B cell (primary cell): ENCODE measurements at places on chromosomes 16 and 17.
A peak's percentile ranks its signal among the peaks of the same experiment; 100 is the strongest.

- peak; percentile 77 for DNase-seq
These were observed 14.4 kb downstream of the NDUFAF8 start for GRCh38 chr17:81253358-81254131.

GRCh38 chr16:4323071-4323844 lies 7.4 kb downstream of the GLIS2 start:
- DNase-seq: no peak

GRCh38 chr17:6021627-6022026 lies 48.6 kb upstream of the WSCD1 start:
- DNase-seq: no peak

DNA sequence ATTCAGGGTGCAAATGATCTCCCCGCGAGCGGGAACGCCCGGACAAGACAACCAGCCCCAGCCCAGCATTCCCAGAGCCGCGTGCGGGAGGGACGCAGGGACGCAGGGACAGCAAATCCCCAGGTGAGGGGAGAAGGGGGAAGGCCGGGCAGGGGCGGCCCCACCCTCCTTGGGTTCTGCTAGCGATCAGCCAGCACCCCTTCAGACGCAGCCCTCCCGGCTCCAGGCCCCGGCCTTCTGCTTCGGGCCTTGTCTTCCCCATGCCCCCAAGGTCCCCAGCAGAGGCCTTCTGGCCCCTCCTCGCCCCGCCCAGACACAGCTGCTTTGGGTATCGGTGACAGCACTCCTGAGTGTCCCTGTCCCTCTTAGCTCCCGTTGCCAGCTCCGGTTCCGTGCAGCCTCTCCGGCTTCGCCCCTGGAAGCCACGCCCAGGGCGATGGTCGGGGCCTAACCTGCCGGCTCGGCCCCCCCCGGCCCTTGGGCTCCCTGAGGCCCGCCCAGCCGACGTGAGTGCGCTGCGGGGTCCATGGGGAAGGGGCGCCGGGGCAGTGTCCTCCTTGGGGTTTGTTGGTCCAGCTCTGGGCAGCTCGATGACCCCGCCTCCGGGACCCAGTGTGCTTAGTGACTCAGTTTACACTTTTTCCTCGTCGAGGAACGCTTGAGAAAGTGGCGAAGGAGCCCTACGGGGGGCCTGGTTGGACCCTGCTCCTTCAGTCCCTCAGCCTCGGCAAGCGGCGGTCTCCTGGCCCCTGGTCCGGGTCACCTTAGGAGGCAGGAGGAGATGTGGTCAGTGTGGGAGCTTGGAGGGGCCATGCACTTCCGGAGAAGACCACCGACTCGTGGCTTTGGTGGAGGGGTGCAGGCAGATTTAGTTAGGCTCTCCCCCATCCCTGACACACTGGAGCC lies 50.5 kb upstream of the AMZ2 start:
- DNase-seq: peak; percentile 62

GRCh38 chr16:81601601-81602255 lies 157.1 kb downstream of the CMIP start:
- no peak for DNase-seq
